NCI-H510A (cell line): ENCODE measurements at places on chromosomes 5 and 9.

- DNase-seq, result no peak
Measured at GRCh38 chr9:120891884-120892747, 15.1 kb upstream of the PHF19 start.

DNA sequence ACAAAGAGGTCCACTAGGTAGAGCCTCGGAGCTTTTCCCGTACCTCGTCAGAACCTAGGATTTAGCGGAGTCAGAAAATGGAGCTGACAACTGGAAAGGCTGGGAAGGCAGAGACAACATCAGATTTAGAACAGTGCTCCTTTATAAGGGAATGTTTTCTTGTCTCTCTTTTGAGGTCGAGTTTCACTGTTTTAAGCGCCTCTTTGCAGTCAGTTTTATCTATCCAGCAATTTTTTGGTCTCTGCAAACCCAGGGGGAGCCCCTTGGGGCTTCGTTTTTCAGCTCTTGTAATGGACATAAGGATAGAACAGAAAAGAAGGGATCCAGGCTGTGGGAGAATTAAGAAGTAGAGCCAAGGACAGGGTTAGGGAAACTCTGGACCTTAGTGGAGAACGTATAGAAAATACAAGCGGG is 80.5 kb downstream of the FNBP1 start:
- no peak for DNase-seq

GRCh38 chr5:96259151-96259772 is 173.8 kb downstream of the PCSK1 start:
- DNase-seq, result no peak

GRCh38 chr5:57406641-57407040 is 76.0 kb downstream of the ACTBL2 start:
- DNase-seq, result no peak

GRCh38 chr9:109953813-109954497 is 174.0 kb downstream of the PALM2AKAP2 start:
- DNase-seq, result no peak

DNA sequence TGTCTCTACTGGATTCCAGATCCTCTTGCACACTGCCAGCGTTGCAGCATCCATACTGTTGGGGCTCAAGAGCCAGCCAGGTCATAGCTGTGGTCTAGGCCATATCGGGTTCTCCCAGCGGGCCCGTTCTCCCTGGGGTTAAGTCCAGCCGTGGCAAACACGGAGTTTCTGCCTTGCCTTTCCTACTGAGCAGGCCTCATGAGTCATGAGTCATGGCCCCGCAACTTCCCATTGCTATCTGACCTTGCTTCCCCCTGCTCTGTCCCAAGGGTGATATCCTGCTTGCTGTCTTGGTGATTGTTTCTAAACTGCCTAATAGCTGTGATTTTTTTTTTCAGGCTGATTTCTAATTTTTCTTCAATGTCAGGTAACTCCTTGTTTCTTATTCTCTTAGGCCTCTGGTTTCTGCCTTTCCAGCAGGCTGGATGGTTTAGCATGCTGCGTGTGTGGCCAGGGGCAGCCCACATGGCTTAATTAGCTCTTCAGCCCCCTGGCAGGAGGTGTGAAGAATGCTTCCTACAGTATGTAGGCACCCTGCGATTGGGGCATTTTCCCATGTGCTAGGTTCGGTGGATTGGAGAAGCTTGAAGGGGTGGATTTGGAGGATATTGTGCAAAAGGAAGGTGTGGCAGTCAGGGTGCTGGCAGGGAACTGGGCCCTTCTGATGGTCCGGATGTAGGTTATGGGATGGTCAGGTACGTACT is 18.7 kb downstream of the DAPK1 start:
- DNase-seq, result no peak

GRCh38 chr5:95810305-95811125 is 12.0 kb downstream of the GLRX start:
- no peak for DNase-seq

GRCh38 chr5:147390654-147391225 is 119.1 kb downstream of the DPYSL3 start:
- DNase-seq, result no peak

- no peak for DNase-seq
Measured at GRCh38 chr9:89453452-89453851, 44.5 kb downstream of the SEMA4D start.

DNA sequence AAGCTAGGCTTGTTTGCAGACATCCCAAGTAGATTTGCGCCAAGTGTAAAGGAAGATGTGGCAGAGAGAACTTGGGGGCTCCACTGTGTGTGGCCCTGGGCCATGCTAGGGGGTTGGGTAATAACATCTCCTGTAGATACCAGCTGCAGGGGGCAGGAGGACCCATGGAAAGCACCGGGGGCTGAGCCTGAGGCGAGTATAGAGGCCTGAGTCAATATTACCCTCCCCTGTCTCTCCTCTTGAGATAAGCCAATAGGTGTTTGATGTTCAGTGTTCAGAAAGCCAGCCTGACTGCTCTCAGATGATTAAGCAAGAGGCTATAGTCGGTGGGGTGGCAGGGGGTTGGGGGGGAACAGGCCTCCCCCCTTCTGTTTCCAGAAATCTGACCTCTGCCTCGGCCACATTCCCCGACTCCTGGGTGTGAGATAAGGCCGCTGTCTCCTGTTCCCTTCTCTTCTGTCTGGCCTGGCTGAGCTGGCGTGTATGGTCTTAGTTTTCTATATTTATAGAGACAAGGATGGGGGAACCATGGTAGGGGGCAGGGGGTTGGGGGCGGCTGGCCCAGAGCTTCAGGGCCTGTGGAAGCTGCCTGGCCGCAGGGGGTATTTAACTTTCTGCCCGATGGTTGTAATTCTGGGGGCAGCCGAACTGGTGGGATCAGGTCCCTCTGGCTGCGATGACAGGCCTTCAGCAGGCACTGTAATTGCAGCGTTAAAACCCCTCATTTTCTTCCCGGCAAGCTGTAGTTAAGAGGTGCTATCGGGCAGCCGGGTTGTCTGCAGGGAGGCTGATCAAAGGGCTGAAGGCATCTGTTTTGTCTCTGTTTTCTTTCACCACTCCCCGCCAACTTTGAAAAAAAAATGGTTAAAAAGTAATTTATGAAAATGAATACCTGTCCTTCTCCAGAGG is 292.0 kb downstream of the NSG2 start:
- DNase-seq, result peak; percentile 25

DNA sequence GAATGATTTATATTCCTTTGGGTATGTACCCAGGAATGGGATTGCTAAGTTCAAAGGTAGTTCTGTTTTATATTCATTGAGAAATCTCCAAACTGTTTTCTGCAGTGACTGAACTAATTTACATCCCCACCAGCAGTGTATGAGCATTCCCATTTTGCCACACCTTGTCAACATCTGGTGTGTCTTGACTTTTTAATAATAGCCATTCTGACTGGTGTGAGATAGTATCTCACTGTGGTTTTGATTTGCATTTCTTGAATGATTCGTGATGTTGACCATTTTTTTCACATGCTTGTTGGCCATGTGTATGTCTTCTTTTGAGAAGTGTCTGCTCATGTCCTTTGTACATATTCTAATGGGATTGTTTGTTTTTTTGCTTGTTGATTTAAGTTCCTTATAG is 421.5 kb downstream of the KIAA0825 start:
- no peak for DNase-seq

DNA sequence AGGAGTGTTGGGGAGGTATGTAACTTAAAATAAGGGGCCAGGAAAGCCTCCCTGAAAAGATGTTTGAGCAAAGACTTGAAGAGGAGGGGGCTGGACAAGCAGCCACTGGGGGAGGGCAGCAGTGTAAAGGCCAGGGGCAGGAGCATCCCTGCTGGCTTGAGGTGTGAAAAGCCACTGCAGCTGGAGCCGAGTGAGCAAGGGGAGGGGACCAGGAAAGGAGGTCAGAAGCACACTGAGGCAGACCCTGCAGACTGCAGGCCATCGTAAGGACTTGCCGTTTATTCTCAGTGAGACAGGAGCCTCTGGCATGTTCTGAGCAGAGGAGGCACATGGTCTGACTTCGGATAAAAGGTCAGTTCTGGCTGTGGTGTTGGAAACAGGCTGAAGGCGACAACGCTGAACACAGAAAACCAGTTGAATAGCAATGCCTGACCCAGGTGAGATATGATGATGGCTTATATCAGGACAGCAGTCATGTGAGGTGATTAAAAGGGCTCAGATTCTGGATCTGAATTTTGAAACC is 10.2 kb upstream of the ERGIC1 start:
- no peak for DNase-seq

- no peak for DNase-seq
Measured at GRCh38 chr9:114250648-114251047, 72.2 kb upstream of the ORM1 start.

DNA sequence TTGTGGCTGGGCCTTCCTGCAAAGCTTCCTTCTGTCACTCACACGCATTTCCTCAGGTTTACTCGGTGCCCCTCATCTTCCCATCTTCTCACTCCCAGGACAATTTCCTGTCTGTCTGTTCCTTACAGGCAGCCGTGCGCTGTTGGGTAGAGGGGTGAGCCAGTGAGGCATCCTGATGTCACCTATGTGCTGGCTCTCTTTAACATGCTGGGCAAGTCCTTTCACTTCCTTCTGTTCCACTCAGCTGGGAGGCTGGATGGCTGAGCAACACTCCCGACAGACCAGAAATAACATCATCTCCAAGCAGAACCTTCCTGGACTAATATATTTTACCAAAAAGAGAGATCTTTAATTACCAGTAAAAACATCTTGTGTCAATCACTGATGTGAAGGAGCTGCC is 103.0 kb downstream of the HSD17B3 start:
- DNase-seq, result no peak

- no peak for DNase-seq
Measured at GRCh38 chr9:109767404-109767803, 12.6 kb upstream of the PALM2AKAP2 start.

DNA sequence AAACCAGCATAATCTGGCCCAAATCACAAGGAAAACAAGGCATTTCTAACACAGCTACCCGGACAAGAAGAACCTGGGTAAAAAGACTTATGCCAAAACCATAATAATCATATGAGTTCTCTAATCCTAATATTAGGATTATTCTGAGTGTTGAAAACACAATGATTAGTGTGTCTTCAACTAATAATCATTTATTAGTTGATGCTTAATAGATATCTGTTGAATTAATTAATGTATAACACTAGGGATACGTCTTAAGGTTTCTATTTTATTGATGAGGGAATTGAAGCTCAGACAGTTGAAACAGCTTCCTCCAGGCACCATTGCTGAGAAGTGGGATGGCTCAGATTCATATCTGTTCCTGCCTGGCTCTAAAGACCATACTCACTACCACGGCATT is 112.2 kb downstream of the DOCK2 start:
- no peak for DNase-seq

GRCh38 chr9:3054017-3054586 is 210.2 kb upstream of the PUM3 start:
- no peak for DNase-seq

- no peak for DNase-seq
Measured at GRCh38 chr9:85523202-85523601, 218.6 kb downstream of the AGTPBP1 start.

GRCh38 chr9:136485049-136486045 is 2.5 kb upstream of the SEC16A start:
- DNase-seq, result peak; percentile 31

GRCh38 chr9:38088006-38088925 is 19.2 kb upstream of the SHB start:
- DNase-seq, result no peak

DNA sequence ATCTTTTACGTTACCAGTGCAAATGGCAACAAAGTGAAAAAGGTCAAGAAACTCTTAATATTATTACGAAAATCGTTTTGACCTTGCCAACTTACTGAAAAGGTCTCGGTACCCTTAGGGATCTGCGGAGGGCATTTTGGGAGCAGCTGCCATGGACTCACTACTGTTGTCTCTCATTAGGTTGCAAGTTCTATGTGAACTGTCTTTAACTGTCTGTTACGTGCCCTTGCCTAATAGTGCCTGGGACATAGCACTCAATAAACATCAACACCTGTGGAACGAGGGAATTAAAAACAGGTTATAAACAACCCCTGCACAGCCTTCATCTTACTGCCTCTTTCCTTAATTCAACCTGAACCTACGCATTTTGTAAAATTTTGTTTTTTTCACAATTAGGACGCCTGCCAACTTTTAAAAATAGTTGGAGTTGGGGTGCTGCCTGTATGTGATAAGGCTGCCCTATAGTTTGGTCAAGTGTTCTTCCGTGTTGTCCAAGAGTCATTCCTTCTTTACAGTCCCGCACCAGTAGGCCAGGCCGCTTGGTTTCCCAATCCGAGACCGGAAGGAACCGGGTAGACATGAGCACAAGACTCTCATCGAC is 527 bp upstream of the SREK1 start:
- DNase-seq, result no peak

DNA sequence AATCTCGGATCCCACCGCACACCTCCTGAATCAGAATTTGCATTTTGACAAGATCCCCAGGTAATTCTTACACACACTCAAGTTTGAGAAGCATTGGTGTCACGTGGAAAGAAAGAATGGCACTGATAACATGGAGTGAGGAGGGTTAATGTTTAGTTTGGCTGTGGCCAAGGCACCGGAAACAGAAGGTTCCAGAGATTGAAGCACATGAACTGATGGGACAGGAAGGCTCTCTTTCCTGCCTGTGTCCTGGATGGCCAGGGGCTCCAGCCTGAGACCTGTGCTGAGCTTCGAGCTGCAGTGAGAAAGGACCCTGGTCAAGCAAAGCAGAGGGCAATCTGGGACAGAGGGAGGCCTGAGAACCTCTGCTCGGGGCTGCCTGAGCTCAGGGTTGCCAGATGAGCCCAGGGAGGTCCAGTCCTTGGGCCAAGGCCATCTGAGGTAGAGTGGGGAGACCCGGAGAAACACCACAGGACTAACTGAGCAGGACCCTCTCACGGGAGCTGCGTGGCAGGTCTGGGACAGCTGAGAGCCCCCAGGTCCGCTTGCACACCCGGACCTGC is 27.3 kb downstream of the AFAP1L1 start:
- no peak for DNase-seq

DNA sequence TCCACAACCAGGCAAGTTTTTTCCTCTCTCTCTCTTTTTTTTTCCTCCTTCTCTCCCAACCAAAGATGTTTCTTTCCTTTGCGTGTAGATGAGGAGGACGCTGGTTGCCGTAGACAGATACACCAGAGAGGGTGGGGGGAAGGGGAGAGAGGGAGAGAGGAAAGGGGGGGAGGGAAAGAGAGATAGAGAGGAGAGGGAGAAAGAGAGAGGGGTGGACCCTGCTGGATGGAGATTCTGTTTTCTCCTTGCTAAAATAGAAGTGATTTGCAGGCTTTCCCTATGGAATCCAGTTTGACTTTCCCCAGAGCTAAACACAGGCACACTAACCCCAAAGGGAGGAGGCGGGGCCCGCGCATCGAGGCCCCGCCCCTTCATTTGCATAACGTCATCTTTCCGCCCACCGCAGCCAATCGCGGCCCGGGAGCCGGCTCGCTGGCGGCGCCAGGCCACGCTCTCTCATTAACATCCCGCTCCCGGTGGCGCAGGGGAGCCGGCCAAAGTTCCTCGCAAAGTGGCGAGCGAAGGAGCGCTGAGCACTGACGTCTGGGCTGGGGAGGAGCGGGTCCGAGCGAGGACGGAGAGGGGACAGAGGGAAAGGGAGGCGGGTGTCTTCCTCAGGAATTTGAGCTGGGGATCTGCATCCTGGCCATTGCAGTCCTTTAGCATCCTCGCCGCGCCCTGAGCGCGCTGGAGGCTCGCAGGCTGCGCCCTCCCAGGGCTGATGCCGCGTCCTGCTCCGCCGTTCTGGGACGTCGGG is 487 bp upstream of the EBF1 start:
- DNase-seq, result no peak

GRCh38 chr5:102450313-102450990 is 48.3 kb downstream of the SLCO6A1 start:
- DNase-seq, result no peak

GRCh38 chr5:154962494-154962893 is 21.6 kb downstream of the MRPL22 start:
- DNase-seq, result no peak

- DNase-seq, result no peak
Measured at GRCh38 chr5:90368454-90369246, 40.9 kb downstream of the CETN3 start.
